AG08396 (cell line): ENCODE measurements at places on chromosomes 12 and 14.

DNA sequence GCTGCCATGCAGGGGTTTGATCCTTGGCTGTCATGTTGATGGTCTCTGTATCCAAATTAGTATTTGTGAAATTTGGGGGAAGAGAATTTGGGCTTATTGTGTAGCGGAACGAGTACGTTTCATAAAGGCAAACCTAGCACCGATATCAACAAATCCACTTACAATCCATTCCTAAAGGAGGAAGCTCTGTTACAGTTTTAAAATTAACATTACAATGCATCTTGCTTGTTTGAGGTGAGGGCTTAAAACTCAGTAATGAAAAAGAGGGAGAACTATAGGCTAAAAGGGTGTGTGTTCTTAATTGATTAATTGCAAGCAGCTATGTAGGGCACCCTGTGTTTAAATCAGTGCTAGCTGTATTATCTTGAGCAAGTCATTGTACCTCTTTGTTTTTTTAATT, 13.7 kb downstream of the RASSF3 start:
- DNase-seq: no peak

GRCh38 chr12:89971880-89972279, 263.2 kb upstream of the ATP2B1 start:
- no peak for DNase-seq

DNA sequence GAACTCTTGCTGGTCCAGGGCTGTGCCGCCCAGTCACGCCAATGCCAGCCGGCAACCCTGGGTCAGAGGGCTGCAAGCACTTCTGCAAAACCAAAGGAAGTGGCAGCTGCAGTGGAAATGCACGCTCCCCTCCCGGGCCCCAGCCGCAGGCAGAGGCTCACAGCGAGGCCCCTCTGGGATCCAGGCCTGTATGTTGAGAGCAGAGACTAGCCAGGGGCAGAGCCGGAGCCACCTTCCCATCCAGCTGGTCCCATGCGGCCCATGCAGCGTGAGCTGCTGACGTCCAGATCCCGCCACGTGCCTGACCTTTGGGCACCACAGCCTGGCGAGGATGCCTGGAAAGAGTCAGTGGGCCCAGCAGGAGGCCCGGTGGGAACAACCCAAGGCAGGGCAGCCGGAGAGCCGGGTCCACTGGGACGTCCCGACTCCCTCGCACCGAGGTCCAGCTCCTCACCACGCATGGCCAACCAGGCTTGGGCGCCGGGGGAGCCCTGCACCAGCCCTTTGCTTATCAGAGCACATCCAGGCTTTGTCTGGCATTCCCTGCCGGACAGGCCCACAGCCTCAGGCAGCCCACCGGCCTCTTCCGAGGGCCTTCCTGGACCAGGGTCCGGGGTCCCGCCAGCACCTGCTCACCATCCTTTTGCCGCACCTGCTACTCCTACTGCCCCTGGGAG, 4.3 kb downstream of the GPR132 start:
- no peak for DNase-seq

DNA sequence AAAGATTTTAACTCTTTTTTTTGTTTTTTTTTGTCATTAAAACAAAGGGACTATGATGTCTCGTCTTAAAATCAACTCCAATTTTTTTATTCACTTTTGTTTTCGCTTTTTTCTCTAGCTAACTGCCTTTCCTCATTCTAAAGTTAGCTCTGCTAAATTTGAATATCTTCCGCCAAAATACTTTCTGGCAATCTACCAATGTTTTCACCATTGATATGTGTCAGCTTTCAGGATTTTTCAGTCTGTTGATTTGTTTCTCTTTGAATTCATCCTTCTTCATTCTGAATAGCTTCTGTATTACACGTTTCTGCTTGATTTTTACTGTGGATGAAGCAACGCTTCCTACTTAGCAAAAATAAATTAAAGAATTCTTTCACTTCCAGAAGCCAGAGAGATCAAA, 38.7 kb upstream of the NOVA1 start:
- DNase-seq: no peak

DNA sequence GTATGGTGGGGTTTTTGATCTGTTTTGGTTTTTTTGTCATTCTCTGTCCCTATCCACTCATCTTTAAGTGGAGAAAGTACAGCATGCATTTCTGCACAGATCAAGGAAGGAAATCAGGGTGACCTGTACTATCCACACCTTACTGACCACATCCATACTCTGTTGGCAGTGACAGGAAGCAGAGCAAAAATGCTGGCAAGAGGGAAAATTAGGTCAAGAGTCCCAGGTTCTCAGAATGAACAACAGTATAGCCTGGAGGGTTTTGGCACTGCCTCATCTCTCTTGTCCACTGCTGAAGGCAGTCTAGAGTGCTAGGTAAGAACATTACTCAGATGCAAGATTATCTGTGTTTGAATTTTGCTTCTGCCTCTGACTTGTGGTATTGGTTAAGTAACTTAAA, 70.7 kb downstream of the TAOK3 start:
- DNase-seq: no peak

DNA sequence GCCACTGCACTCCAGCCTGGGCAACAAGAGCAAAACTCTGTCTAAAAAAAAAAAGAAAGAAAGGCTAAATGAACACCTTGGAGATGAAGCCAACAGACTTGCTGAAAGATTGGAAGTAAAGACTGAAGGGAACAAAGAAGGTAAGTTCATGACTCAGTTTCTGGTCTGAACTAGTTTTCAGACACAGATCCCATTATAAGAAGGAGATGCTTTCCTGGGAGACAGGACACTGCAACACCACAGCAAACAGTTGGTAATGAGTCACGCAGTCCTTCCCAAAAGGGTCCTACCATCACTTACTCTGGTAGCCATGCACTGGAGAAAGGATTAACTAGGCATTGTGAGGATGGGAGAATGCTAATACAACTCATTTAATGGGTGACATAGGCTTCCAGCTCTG, 97.2 kb downstream of the SSPN start:
- DNase-seq: no peak

DNA sequence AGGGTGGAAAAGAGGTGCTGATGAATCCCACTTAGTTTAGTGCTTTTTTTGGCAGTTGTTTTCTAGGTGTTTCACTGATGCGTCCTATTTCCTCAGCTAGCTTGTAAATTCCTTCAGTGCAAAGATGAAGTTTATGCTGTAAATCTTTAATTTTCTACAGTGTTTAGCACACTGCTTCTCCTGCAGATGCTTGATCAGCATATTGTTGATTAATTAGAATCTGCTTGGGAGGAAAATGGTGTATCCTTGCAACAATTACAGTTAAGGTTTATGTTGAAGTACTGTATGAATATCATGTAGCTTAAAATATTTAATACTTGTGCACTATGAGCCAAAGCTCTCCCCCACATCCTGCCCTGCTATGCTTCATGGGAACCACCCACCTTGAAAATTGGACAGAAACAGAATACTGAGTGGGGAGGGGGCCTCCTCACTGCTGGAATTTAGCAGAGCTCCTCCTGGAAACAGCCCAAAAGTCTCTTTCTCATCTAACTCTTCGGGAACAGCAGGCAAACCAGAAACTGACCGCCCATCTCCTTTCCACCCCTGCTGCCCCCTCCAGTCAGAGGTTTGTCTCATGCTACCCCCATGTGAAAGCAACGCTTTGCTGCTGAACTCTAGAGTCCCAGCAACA, 20.3 kb upstream of the DHRS4 start:
- DNase-seq: no peak

DNA sequence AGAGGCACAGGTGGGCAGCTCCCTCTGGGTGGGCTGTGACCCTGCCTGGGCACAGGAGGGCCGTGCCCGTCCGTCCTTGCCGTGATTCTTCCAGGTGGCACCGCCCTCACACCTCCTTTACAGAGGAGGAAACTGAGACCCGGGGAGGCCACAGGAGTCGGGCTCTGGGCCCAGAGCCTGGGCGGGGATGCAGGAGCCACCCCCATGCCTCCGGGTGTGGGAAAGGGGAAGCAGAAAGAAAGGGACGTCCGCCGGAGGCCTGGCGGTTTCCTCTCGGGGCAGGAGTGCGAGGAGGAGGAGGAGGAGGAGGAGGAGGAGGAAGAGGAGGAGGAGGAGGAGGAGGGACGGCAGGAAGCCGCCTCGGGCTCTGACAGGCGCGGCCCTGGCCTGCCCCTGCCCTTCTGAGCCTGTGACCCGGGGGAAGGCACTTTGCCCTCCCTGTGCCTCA, 23.0 kb downstream of the SH2B3 start:
- no peak for DNase-seq

- DNase-seq: no peak
Measured at GRCh38 chr14:74896400-74896799, 14.7 kb downstream of the DLST start.
